ENCODE measurements at places on chromosomes 6 and 20. TPM values are rescaled to one million over a fixed set of nuclear protein-coding genes. Genes with fewer than 3 reads are reported as not detected.

DNA sequence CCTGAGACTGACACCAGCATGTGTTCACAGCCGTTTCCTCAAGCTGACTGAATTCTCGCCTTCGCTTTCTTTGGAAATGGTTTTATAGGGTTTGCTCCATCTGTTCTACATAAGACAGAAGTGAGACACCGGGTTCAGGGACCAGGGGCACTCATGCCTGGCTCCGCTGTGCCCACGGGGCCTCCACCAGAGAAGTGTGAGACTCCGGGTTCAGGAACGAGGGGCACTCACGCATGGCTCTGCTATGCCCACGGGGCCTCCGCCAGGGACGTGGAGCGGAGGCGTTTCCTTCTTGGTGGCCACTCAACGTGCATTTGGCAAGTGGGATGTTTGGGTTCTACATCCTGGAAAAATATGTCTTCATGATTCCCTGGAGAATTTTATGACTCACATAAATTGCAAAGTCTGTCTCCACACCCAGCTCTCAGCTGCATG is 106.6 kb downstream of the RNASET2 start:
- no peak for DNase-seq

DNA sequence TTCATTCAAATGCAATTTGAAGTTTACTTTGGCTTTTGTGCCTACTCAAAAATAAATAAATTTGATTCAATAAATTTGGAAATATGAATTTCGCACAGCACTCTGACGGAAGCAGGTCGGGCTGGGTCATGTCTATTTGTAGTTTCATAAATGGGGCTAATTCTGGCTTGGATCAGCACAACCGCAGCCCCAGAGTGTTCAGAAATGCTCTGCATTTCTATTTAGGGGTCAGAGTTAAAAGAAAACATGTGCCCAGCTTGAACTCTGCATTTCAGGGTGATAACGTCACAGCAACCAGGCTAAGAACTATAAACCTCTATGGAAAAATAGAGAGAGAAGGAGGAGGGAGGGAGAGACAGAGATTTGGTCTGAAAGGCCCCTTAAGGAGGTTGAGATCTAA is 480.9 kb upstream of the NOX3 start:
- DNase-seq: no peak

- no peak for DNase-seq
These were observed 84.3 kb downstream of the CARMIL1 start for GRCh38 chr6:25363427-25363826.

GRCh38 chr6:116176596-116176995 is 50.7 kb upstream of the COL10A1 start:
- DNase-seq: no peak

GRCh38 chr6:57822896-57823358 is 505.5 kb downstream of the PRIM2 start:
- no peak for DNase-seq

DNA sequence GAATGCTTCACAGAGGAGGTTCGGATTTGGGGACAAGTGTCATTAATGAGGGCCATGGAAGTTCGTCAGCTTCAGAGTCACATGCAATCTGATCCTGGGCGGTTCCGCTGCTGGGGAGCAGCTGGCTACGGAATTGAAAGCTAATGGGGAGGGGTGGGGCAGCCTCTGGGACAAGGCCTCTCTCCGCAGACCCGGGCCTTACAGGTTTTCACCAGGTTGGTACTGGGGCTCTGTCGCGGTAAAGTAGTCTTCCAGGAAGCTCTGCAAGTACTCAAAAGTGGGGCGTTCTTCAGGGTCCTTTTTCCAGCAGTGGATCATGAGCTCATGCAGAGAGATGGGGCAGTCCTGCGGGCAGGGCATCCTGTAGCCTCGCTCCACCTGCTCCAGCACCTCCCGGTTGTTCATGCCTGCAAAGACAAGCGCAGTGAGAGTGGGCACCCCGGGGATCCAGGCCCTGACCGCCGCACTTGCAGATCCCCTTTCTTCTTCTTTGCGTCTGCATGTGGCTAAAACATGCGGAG is 55.9 kb upstream of the TRAF3IP2 start:
- DNase-seq: no peak

DNA sequence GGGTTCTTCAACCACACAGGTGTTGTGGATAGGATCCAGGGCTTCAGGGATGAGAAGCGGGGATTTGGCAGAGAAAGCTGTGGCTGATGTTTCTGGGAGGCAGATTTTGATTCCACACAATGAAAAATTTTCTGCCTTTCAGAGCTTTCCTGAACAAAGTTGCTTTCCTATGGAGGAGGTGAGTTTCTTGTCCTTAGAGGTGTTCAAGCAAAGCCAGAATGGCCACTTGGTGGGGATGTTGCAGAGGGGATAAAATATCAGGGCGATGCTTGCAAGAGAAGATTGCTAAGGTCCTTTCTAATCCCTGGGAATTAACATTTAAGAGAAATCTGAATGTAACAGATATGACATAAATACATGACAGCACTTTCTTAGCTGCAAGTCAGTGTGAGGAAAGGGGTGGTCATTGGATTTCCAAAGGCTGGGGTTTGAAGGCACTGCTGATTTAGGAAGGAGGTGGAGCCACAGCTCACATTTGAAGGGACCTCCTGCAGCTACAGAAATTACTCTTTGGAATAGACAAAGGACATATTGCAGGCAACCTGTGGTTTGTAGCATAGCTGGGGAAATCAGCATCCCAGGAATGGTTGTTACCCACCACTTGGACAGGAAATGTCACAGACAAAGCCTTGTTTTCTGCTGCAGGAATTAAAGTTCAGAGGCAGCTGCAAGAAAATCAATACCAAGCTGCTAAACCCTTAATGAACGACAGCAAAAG is 271.1 kb upstream of the CHD6 start:
- peak; percentile 20 for DNase-seq

TNF gene
- total RNA-seq: 31.6 TPM

HMGN4 gene
- 70.4 TPM for total RNA-seq

PPIL6 gene
- total RNA-seq: 0.19 TPM

SPATA25 gene
- total RNA-seq: 0.52 TPM

HLA-DRB1 gene
- 4.1 TPM for total RNA-seq

KIFC1 gene
- 107 TPM for total RNA-seq

GJA1 gene
- 0.37 TPM for total RNA-seq

TP53TG5 gene
- 1.0 TPM for total RNA-seq

ECT2L gene
- total RNA-seq: not detected

GSTA1 gene
- not detected for total RNA-seq
